DMS53 (cell line): ENCODE measurements at places on chromosomes 4 and X.

DNA sequence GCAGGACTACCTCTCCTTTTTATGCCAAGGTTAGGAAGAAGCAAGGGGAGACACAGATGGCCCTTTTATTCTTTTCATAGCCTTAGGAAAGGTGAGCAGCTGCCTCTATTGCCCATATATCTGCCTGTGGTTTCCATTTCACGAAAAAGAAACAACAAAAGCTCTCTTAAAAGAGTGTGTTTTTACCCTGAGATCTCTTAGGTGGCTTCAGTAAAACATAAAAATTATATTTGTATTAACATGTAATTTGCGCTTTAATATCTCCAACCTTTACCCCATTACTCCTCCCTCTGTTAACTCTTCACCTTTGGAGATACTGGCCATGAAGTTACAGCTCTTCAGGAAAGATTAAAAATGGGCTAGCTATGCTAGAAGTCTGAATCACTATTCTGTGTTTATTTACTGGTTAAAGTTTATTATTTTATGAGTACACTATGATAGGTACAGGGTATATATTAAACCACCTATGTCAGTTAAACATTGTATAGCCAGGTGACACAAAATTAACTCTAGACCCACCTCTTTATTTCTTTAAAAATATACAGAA lies 15.0 kb upstream of the SULT1B1 start:
- peak; percentile 5 for DNase-seq

DNA sequence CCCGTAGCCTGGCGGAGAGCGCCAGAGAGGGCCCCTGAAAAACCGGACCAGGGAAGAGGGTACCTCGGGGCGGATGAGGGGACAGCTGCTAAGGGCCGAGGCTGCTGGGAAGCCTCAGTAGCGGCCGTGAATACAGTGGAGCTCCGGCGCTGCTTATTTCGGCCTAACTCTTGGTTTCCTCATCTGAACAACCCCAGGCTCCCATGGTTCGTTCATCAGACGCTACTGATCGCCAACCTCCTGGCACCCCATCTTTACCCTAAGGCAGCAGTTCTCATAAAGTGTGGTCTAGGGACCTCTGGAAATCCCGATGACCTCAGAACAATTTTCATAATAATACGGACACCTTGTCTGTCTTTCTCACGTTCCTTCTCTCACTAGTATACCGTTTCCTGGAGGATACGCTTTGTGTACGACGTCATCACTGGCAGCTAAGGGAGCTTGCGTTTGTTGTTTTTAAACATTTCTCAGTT lies 645 bp upstream of the RAB28 start:
- DNase-seq, result peak; percentile 82

DNA sequence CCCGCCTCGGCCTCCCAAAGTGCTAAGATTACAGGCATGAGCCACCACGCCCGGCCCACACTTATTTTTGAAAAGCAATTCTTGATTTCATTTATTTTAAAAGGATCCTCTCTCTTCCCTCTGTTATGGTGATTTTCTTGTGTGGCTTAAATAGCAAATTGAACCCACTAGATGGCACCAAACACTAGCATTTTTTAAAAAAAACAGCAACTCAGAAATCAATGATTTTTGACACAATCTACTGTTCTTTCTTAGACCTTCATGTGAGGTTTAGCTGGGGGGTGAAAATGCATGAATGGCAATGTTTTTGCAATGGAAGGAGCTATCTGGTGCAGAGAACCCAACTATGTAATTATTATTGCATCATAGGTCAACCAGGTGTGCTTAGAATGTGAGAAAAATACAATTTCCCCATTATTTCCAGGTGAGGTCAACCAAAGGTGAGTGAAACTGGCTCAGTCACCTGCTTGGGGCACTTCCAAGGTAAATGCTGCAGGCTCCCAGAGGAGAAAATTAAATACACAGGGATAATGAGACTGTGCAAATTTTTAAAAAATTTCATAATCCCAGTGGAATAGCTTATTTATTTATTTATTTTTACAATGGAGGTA lies 226.7 kb upstream of the PRKX start:
- DNase-seq, result peak; percentile 8

DNA sequence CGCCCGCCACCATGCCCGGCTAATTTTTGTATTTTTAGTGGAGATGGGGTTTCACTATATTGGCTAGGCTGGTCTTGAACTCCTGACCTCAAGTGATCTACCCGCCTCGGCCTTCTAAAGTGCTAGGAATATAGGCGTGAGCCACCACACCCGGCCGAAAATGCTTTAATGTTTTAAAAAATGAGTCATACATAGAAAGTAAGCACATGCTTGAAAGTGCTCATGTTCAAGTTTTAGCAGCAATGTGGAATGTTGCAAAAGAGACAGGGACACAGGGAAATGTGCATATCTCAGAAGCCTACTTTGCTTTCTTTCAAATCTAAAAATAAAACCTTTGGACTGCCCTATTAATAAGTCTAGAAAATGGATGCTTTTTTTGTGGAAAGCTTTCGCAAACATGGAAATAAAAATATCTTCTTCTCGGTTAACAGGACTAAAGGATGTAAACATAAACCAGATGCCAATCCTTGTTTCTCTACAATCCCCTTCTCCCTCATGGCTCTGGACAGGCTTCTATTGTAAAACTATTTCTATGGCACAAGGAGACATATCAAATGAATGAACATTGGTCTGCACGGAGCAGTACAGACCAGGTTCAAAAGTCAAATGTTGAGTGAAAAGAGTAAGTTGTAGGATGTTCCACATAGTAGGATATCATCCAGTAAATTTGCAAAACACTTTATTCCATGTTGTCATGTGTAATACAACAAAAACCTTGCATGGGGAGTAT lies 15.0 kb downstream of the MECP2 start:
- DNase-seq, result no peak

- DNase-seq, result no peak
Observed at GRCh38 chr4:38659346-38659745, 4.7 kb upstream of the KLF3 start.

DNA sequence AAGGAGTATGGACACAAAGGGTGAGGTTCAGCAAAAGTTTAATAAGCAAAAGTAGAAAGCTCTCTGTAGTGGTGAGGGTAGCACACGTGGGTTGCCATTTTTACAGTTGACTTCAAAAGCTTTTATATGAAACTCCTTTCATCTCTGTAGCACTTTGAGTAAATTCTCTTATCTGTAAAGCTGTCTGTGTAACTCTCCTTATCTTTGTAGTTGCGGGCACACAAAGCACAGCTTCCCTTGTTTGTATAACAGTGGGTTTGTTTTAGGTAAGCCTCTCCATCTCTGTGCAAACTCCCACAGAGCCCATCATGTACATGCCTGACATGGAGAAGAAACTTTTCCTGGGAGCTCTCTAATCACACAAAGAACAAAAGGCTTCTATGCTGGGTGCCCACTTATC lies 325.9 kb upstream of the PABPC5 start:
- DNase-seq, result peak; percentile 12

DNA sequence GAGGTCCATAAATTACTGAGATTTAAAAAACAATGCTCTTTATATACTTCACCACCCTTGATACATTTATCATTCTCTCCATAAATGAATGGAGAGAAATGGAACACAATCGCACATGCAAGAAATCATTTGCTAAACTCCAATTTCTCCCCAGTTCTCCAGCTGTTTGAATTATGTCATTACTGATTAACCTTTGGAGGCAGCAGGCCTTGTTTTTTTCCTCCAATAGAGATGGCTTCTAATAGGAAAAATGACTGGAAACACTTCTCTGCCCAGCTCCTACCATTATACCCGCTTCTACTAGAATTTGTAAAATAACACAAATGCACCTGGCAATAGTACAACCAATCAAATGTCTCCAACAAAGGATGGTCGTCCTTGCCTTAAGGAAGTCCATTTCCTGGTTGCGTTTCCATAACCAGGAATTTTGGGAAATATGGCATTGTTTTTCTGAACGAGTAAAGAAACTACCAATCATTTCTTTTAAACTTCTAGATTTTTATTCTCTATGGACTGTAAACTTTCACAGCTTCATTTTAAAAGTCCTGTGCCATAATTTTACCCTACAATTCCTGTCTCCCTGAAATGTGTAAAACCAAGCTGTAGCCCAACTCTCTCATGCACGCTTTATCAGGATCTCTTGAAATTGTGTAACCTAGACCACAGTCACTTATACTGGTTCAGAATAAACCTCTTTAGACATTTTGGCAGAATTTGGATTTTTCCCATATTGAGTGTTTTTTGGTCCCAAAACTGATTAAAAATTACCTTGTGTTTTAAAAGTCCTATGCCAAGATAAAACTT lies 60.1 kb downstream of the APBB2 start:
- DNase-seq, result no peak

DNA sequence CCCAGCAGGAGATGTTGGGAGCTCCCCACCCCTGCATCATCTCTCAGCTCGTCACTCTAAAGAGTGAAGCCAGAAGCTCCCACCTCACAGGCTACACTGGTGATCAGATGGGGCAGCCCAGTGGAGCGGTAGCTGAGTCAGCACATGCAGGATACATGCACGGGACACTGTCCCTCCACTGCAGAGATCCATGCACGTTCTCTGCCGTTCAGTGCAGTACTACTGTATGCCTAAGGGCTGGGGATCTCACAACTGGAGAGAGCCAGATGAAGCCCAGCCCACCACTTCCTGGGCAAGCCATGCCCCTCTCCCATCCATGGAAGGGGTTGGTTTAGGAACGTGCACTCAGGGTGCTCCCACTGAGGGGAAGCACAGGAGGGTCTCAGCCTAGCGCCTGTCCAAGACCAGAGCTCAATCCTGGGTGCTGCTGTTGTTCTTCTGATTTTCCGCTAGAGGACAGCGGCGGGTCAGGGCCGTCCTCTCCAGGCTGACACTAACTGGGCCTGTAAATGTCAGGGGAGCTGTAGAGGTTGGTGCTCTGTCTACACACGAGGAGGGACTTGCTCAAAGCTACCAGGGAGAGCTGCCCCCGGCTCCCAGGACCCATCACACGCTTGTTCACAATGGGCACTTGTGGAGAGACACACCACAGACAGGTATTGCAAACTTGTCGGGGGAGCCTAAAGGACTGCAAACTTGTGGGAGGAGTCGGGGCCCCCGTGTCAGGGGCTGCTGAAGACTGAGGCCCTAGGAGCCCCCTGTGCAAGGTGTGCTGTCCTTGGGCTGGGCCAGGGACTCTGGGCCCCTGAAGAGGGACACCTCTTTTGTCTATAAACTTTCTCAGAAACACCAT lies 18.2 kb upstream of the ABLIM2 start:
- DNase-seq, result peak; percentile 87

GRCh38 chr4:138828926-138829325 lies 186.7 kb upstream of the NOCT start:
- DNase-seq, result no peak

- no peak for DNase-seq
Observed at GRCh38 chr4:39305912-39306677, 60.1 kb downstream of the RFC1 start.

GRCh38 chr4:74016068-74016467 lies 17.6 kb upstream of the CXCL5 start:
- DNase-seq, result no peak

DNA sequence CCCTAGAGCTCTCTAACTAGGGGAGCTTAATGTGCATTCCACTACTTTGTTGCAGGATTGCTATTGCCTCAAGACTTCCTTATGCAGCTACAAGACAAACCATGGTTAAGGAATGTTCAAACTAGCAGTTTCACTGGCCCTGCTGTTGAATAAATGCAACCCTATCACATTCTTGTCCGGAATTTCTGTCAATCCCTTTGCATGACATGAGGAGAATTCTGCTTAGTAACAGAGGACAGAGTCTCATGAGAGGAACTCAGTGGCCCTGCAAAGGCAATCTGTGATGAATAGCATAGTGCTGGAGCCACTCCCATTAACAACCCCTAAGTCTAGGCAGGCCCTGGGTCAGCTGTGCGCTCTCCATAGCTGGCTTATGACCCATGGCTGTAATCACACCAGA lies 30.7 kb upstream of the SGMS2 start:
- DNase-seq, result no peak

GRCh38 chr4:113822555-113823290 lies 61.2 kb upstream of the CAMK2D start:
- no peak for DNase-seq

- DNase-seq, result no peak
Observed at GRCh38 chrX:38138157-38138891, 82.3 kb downstream of the SRPX start.

- no peak for DNase-seq
Observed at GRCh38 chrX:69014200-69014599, 151.1 kb downstream of the PJA1 start.

- no peak for DNase-seq
Observed at GRCh38 chr4:129261584-129261983, 165.6 kb downstream of the C4orf33 start.

DNA sequence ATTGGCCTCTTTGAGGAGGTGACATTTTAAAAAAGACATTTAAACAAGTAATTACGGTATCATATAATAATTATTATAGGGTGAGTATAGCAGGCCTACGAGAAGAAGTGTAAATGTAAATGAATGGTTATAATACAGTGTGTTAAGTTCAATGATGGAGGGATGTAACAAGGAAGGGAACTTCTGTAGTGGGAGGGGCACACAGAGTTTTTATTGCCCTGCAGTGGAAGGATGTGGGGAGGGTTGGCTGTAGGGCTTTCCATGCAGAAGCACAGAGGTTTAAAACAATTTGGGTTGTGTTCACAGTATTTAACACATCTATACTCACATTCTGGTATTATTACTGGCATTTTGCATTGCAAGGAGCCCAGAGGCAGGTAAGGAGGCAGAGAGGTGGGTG lies 41.1 kb downstream of the AFF1 start:
- no peak for DNase-seq

DNA sequence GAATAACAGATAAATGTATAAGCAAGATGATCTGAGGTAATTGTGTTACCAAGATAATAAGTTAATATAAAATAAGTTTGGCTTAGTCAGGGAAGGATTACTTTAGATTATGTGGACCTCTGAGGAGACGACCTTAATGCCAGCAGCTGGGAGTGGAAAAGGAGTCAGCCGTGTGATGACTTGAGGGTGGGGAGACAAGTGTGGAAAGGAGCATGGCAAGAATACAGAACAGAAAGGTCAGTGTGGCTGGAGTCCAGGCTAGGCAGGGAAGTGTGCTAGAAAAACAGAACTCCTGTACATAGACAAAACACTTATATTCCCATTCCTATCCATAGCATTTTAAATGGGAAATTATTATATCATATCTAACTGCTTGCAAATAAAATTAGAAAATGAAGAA lies 138.8 kb downstream of the PDLIM5 start:
- no peak for DNase-seq

DNA sequence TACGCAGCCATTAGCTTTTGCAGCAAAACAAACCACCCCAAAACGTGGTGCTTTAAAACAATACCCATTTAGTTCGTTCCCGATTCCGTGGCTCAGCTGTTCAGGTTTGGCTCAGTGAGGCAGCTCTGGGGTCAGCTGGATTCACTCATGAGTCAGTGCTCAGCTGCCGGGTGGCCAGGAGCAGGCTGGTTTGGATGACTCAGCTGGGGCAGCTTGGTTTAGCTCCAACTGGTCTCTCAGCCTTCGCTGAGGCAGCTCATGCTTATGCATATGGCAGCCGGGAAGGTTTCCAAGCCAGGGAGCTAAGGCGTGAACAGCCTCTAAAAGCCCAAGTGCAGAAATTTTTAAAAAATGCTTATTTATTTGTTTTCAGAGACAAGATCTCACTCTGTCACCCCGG lies 13.3 kb upstream of the CD99 start:
- DNase-seq, result no peak
